Vagina (tissue), 2 donors: ENCODE measurements at places on chromosomes 4 and X.

GRCh38 chrX:24838629-24839028, 144.9 kb downstream of the POLA1 start:
- DNase-seq: no peak

DNA sequence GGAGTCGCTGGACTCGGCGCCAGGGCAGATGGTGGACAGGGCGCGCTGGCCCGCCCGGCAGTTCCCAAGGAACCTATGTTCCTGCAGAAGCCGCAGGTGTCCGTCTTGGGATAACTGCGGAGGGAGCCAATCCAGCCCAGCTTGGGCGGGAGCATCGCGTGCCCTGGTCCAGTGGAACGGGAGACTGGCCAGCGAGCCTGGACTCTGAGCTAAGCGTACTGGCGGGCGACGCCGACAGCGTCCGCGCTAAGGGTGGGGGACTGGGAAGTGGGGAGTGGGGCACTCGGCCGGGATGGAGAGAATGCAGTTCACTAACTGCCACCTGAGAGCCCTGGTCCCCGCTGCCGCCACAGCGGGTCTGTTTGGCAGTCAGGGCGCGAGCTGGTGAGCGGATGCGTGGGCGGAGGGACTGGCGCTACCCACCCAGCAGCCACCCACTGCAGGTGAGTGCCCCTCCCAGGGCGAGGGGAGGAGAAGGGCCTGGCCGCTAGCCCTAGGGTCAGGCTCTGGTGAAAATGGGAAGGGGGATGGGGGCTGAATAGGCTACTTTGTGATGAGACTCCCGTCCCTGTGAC, 1.3 kb upstream of the MAMLD1 start:
- DNase-seq: peak; percentile 79

- DNase-seq: no peak
Observed at GRCh38 chr4:73193155-73193554, 65.4 kb downstream of the ANKRD17 start.

GRCh38 chrX:7059859-7060258, 87.7 kb upstream of the STS start:
- no peak for DNase-seq

DNA sequence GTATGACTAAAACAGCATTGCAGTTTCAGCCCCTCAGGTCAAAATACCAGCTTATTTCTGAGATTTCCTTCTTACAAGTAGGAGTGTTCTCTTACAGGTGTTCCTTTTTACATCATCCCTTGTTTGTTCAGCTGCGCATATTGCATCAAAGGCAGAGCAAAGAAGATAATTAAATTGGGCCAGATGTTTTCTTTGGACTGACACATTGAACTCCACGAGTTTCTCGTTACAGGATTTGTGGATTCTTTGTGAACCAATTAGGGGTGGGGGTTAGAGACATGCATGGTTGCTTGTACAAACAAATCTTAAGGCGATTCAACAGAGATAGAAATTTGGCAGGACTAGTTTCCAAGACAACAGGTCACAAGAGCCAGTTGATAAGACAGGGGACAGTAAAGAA, 95.7 kb downstream of the SPANXN4 start:
- no peak for DNase-seq

DNA sequence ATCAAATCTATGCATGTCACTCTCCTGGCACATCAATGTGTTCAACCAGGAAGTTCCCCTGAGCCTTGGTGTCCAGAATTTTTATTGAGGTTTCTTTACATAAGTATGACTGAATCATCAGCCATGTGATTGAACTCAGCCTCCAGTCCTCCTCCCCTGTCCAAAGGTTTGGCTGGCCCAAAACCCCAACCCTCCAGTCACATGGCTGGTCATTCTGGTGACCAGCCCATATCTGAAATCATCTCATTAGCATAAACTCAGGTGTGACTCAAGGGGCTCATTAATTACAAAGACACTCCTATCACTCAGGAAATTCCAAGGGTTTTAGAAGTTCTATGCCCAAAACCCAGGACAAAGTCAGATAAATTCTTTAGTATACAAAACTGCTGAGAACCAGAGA, 20.6 kb upstream of the SUPT20HL2 start:
- no peak for DNase-seq

DNA sequence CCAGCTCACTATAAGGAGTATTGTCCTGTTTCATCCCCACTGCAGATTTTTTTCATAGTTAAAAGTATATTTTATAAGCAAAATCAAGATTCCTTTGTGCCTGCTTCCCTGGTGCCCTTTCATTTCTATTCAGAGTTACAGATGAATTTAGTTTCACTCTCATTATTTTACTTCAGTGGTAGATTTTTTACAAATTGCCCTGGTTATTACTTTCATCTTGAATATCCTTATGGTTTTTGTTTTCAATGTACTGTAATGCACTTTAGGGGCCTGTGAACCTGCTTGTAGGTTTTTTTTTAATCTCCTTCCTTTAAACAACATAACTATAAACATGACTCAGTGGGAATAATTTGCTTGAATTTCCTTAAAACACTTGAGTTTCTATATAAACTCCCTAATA, 126.8 kb downstream of the GPR143 start:
- DNase-seq: no peak

- no peak for DNase-seq
Observed at GRCh38 chrX:96984538-96984937, 100.8 kb downstream of the RPA4 start.

GRCh38 chrX:13791559-13791958, 25.3 kb downstream of the GPM6B start:
- DNase-seq: no peak

DNA sequence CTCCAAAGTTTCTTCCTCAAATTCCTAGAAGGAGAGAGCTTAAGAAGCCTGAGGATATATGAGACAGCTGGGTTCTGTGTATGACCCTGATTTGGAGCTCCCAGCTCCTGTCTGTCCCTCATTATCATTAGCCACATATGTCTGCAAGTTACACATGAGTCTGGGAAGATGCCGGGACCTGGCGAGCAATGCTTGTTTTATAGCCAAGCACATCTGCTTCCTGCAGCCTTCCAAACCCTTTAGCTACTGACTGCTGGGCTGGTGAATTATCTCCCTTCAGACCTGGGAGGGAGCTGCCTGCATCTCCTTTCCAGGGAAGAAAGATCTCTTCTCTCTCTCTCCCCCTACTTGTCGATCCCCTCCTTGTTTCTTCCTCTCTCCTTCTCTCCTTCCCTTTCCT, 556.7 kb upstream of the BOD1L1 start:
- no peak for DNase-seq

DNA sequence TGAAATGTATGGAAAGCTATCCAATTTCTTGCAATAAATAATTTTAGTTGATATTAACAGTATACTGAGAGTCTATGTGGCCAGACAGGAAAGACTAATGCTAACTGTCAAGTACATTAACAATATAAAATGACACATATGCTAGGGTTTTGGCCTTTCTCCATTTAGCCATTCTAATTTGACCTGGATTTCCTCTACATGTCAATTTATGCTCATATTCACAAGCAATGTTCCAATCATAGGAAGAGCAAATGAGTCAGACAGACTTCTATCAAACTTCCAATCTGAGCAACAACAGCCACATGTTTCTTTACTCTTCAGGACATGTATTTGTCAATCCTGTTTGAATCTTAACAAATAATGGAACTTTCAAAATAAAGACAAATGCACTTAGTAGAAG, 53.6 kb downstream of the CORIN start:
- DNase-seq: no peak

GRCh38 chr4:154807042-154807630, 26.1 kb downstream of the RBM46 start:
- no peak for DNase-seq

DNA sequence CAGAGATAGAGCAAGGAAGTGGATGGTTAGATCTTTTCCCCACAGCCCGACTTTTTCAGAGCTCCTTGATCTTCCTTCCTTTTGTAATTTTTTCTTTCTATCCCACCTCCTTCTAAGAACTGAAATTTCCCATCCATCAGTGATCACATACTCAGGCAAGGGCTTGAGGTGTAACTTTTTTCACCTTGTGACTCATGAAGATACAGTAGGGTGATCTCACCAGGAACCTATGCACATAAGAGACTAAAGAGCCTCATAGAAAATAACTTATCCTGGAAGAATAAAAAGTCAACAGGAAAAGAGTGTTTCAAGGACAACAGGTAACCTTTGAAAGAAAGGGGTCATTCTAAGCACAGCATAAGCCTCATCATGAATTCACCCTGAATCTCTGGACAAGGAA, 131.2 kb upstream of the HCCS start:
- no peak for DNase-seq

GRCh38 chr4:70754990-70755688, 33.4 kb downstream of the RUFY3 start:
- DNase-seq: no peak
